AG10803 (cell line): ENCODE measurements at places on chromosomes 1 and 21.

- DNase-seq = no peak
These were observed 107.4 kb upstream of the BARHL2 start for GRCh38 chr1:90824551-90824950.

DNA sequence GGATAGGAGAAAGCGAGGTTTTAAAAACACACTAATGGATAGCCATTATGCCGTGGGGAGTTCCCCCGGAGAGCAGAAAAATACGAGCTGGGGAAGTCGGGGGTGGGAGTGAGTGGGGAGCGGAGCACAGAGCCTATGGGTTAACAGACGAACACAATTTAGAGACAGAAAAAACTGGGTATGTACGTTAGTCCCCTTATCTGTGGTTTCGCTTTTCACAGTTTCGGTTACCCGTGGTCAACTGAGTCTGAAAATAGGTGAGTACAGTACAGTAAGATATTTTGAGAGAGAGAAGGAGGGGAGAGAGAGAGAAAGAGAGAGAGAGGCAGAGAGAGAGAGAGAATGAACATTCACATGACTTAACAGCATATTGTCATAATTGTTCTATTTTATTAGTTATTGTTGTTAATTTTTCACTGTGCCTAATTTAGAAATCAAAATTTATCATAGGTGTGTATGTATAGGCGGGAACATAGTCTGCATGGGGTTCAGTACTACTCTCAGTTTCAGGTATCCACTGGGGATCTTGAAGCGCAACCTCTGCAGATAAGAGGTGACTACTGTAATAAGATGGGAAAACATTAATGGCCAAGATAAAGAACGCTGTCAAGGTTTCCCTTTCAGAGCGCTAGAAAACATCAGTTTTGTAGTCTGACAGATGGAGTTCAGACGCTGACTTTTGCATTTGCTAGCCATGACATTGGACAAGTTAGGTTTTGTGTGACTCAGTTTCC, 125.6 kb upstream of the LMO4 start:
- no peak for DNase-seq

DNA sequence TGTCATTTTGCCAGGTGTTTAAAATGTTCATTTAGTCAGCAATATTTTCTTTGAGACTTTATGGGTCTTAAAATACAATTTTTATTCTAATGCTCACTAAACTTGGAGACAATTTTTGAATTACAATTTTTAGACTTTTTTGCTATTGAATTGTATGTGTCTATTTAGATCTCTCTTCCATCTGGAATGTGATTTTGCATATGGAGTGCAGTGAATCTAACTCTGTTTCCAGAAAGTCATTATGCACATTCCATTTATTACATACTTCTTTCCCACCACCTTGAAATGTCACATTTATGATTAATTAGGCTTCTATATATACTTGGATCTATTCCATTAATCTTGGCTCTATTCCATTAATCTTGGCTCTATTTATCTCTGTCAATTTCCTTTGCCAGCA, 5.6 kb upstream of the TSPEAR start:
- DNase-seq = no peak

- peak; percentile 66 for DNase-seq
These were observed 1.5 kb upstream of the PTP4A2 start for GRCh38 chr1:31939484-31940329.

DNA sequence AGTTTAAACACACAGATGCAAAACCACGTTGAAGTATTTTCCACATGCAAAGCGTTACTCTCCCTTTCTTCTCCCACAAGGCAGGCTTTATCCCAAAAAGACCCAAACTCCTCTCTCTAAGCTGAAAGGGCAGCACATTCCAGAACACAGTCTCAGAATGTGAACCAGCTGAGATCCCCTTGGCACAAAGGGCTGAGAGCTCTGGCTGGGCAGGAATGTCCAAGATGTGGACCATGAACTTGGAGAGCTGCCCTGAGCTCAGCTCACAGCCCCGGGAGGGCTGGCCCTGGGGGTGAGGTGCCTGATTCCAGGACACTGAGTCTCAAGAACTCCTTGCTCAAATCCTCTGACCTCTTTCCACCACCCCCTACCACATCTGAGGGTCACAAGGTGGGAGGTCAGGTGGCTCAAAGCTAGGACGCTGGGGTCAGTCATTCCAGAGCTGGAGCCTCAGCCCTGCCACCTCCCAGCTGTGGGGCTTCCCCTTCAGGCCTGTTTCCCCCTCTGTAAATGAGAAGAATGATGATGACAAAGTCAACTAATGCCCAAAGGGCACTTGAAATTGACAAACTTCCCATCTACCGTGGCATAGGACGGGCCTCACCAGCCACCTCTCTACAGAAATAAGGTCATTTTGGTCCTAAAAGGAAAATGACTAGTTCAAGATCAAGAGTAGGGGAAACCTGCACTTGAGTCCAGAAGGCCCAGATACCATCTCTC, 11.5 kb downstream of the ALDH4A1 start:
- peak; percentile 76 for DNase-seq

GRCh38 chr1:31238986-31239613, 587 bp downstream of the NKAIN1 start:
- DNase-seq = peak; percentile 7

DNA sequence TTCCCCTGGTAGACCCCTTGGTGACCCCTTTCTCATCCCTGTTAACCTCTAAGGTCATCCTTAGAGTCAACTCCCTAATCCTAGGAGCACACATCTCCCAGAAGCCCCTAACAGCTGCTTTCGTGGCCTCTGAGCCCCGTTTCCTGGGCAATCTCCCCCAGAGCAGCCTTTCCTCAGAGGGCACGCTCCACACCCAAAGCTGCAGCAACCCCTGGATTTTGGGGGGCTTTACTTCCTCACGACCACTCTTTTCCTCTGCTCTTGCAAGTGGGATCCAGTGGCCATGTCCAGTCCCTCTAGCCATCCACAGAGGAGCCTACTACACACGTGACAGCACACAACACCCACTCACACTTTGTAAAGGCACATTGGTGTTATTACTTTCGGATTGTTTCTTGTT, 13.8 kb downstream of the ABCA4 start:
- DNase-seq = no peak
